Inflammatory macrophage treated with lipopolysaccharide for 1 hour (primary cell): ENCODE measurements at places on chromosomes 16 and 17.

DNA sequence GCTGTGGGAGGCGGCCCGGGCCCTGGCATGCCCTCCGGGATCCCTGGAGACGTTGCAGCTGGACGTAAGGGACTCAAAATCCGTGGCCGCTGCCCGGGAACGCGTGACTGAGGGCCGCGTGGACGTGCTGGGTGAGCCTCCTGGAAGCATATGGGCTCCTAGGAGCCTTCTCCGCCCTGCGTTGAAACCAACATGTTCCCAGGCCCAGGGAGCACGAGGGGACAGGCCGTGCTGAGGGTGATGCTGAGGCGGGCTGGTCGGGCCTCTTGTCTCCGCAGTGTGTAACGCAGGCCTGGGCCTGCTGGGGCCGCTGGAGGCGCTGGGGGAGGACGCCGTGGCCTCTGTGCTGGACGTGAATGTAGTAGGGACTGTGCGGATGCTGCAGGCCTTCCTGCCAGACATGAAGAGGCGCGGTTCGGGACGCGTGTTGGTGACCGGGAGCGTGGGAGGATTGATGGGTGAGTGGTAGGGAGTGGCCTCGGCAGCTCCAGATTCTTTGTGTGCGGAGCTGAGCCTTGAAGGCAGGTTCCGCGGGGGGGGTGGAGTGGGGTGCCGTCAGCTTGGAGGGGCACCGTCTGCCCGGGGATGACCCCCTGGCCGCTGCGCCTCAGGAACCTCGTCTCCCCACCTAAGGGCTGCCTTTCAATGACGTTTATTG, 567 bp downstream of the HSD17B1 start:
- no peak for DNase-seq

- DNase-seq = no peak
Measured at GRCh38 chr16:12853972-12854371, 47.4 kb upstream of the SHISA9 start.

DNA sequence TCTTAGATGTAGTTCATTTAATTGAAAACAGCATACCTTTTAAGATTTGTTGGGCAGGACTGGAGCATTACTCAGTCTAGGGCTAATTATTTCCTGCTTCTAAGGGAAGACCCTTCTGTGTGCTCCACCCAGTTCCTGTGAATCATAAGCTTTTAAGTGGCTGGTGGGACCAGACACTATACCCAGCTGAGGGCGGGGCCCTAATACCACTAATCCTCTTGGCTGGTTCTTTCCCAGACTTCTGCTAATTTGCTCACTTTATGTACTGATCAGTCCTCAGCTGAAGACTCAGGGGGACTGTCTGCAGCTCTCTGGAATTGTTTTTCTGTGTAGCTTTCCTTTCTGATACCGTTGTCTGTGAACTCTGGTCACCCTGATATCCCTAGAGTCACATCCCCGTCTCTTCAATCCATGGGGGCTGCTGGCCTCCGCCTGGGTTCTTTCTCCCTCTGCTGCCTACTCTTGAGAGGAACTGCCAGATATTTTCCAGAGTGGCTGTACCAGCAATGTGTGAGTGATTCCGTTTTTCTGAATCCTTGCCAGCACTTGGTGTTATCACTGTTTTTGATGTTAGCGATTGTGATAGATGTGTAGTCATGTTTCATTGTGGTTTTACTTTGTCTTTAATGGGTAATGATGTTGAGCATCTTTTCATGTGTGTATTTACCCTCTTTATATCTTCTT, 35.1 kb downstream of the MFSD11 start:
- DNase-seq = peak; percentile 57

DNA sequence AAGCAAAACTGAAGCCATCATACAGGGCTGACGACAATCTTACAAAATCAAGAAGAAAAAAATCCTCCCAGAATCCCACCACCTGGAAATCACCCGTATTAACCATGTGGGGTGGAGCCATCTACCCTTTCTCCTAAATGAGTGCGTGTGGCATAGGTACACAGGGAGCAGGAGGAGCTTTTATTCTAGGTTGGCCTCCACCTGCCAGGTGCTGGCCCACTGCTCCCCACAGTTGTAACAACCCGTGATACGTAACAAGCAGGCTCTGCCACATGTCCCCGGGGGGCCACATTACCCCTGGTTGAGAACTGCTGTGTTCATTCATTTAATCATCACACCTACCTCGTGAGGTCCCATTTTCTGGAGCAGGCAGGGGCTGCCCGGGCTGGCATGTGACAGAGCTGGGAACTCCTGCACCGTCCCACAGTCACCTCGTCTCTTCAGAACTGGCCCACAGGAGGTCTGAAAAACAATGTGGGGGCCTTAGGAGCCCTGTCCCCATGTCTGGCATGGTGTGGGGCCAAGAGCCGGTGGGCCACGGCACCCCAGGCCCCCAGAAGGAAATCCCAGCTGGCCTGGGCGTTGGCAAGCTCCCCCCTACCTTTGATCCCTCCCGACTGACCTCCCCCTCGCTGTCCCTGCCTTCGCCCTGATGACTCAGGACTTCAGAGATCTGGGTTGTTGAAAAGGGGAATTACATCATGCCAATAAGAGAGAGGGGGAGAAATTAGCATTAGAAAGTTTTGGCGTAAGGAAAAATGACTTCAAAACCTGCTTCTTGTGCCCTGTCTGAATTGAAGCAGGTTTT, 12.9 kb downstream of the CMIP start:
- peak; percentile 85 for DNase-seq

DNA sequence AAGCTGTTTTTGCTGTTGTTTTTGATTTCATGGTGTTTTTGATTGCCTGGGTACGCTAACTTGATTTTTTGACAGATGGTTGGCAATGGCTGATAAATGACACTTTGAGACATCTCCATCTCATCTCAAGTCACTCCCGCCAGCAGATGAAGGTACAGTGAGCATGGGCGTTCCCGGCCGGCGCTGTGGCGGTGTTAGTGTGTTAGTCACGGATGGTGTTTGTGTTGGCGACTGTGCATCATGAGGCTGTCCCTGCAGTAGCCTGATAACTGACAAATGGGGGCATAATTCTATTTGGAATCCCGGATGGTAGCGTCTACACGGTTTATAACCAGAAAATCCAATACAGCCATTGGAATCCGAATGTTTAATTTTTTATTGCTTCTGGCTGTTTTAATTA, 81.6 kb upstream of the ZNF750 start:
- no peak for DNase-seq

DNA sequence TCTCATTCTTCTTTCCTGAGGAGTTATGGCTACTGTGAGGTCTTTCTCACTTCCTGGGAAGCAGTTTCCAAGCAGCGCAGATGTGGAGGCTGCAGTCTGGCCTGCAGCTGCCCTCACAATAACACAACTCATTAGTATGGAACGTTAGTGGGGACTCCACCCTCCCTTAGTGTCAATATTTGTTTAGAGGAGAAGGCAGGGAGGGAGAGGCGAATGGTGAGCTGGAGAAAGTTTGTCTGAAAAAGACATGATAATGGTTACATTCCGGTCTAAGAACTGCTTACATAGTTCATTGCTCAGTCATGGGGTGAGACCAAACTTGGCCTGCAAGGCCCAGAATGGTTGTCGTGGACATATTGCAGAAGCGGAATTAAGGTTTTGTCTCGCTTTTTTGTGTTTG, 170.2 kb downstream of the HS3ST3B1 start:
- DNase-seq = no peak

GRCh38 chr16:72989579-72990551, 58.1 kb downstream of the ZFHX3 start:
- DNase-seq = peak; percentile 55

- DNase-seq = no peak
Measured at GRCh38 chr16:19523184-19523558, 571 bp upstream of the CCP110 start.

- peak; percentile 47 for DNase-seq
Measured at GRCh38 chr16:56603589-56603988, 4.8 kb upstream of the MT2A start.

DNA sequence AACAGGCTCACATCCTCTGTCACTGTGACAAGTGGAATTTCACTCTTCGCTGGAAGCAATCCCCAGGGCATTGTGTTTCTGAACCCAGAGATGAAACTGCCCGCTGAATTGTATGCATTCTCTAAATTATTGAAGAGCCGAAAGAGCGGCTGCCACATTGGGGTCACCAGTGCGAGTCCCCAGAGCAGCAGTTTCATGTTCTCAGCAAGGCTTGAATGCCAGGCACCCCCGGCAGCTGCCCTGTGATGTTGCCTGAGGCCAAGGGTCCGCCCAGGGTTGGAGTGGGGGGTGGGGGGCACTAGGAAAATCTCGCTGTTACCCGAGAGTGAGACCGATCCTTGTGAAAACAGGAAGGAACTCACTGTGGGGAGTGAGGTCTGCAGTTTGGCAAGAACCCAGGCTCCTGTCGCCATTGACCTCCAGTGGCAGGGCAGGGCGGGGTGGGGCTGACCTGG, 20.7 kb upstream of the BCAR1 start:
- no peak for DNase-seq

- no peak for DNase-seq
Measured at GRCh38 chr16:12398683-12399047, 405.0 kb downstream of the CPPED1 start.

DNA sequence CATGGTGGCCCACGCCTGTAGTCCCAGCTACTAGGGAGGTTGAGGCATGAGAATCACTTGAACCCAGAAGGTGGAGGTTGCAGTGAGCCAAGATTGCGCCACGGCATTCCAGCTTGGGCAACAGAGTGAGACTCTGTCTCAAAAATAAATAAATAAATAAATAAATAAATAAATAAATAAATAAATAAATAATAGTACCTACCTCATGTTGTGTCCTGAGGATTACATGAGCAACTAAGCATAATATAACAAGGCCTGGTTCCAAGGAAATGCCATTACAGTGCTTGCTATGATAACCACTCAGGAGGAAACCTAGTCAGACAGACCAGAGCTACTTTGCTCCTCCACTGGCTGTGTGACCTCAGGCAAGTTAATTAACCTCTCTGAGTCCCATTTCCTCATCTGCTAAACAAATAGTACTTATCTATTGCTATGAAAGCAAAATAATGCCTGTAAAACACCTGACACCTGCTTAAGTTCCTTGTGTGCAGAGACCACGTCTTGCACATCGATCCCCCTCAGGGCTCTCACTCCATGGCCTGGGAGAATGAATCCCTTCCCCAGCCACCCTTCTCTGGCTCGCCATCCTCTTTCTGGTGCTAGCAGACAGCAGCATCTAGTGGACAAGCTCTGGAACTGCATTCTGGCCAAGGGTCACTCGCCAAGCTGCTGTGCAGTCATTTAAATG, 7.5 kb downstream of the EPOP start:
- DNase-seq = peak; percentile 57

DNA sequence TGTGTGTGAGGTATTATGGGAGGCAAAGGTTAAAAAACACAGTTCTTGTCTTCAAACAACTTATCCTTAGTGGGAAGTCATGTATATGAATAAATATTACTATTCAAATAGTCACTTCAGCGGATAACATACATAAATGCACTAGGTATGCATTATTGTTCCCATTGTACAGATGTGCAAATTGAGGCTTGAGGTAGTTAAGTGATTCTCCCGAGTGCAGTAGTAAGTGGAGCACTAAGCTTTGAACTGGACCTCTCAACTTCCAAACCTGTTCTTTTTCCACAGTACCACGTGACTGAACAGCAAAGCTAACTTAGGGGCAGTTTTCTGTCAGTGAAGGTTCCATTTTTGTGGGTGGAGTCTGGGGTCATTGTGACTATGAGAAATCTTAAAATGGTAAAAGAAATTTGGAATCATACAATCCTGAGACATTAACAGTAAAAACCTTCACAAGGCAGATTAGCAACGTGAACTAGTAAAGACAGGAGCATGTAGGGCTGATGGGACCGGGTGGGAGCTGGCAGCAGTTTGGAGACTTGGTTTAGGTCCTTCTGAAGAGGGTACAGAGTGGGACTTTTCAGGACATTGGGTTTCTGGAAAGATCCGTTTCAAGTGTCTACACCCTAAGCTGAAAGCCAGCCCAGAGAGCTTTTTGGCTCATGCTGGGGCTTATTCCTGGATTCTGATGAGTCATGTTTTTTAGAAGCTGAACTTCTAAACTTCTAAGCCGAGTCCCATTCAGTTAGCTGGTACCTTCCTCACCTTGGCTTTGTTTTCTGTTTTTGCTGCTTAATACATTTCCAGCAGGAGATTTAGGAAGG, 204.9 kb downstream of the PRKCA start:
- no peak for DNase-seq

DNA sequence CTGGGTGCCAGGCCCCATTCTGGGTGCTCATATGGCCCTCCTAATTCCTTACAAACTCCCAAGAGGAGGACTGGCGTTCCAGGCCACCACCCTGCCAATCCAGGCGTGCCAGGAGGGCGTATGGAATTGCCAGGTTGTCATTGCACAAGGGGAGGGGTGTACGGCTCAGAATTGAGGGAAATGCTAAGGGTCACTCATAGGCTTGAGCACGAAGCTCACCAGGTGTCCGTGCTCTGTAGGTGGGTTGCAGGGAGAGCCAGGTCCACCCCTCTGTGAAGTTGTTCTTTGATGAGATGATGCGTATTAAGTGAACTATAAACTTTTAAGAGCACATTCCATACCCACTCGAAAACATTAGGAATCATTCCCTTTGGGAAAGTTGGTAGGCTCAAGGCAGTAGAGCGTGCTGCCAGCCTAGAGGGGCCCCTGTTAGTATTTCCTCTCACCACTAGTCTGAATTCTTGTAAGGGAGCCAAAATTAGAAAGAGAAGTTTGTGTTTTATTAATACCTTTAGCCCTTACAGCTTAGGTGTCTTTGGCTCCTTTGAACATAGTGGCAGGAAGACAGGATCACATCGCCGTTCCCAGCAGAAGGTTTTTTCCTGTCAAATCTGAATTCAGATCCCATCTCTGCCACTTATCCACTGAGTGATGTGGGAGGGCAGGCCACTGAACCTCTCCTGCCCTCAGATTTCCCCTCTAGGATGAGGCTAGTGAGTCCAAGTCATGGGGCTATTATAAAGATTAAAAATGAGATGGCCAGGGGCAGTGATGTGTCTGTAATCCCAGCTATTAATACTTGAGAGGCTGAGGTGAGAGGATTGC, 38.7 kb upstream of the NFAT5 start:
- DNase-seq = no peak

DNA sequence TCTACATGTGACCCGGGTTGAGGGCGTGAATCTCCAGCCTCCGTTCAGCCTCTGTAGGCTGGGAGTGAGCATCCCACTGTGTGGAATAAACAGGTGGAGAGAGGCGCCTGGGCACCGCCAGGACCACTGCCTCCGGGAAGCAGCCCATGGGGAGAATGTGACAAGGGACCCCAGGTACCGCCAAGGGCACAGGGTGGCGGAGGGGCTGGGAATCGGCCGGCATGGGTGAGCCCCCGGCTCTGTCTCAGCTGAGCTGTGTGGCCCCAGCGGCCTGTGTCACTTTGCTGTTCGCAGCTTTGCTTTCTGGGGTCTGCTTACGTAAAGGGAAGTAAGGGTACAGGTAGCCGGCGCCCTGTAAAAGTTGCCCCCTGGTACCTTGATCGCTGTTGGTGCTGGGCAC, 11.5 kb downstream of the GSE1 start:
- no peak for DNase-seq

GRCh38 chr17:67491009-67491680, 114.1 kb downstream of the PITPNC1 start:
- DNase-seq = peak; percentile 97

GRCh38 chr17:44773140-44773539, 14.4 kb downstream of the ADAM11 start:
- no peak for DNase-seq

GRCh38 chr17:7018331-7018964, 4.4 kb upstream of the BCL6B start:
- no peak for DNase-seq
